ENCODE measurements at places on chromosomes 4 and X. TPM values are rescaled to one million over a fixed set of nuclear protein-coding genes. Genes with fewer than 3 reads are reported as not detected.
A peak's percentile ranks its signal among the peaks of the same experiment; 100 is the strongest.

- no peaks in the 10 kb centered on the region for H3K27me3 ChIP-seq
- no peak overlapping the region for H3K4me3 ChIP-seq
- no peaks in the 10 kb centered on the region for H3K4me1 ChIP-seq
- no peaks in the 10 kb centered on the region for H3K36me3 ChIP-seq
- H3K27ac ChIP-seq: no peak overlapping the region
Observed at GRCh38 chr4:13276357-13276756, 207.8 kb downstream of the RAB28 start.

DNA sequence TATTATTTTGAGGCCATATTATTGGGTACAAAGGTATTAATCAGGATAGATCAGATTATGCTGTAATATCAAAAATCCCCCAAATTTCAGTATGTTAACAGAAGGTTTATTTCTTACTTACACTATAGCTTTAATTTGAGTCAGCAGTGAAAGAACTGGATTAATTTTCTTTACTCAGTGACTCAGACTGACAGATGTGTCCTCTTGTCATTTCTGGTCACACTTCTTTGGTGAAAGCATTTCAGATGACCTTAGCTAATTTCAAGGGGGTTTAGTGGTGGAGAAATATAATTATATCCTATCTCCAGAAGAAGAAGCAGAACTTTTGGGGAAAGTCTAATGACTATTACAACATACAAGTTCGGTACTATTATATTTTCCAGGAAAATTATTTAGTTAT lies 12.4 kb downstream of the DDIT4L start:
- H3K27me3 ChIP-seq: no peaks in the 10 kb centered on the region
- H3K36me3 ChIP-seq: no peaks in the 10 kb centered on the region
- DNase-seq: no peak
- H3K27ac ChIP-seq: no peak overlapping the region

SPANXN1 gene
- total RNA-seq: not detected

GRCh38 chr4:128525387-128525786 lies 237.8 kb upstream of the PGRMC2 start:
- peak overlapping the region; percentile 90 for H3K27ac ChIP-seq
- peaks cover 5% of the 10 kb centered on the region for H3K36me3 ChIP-seq
- H3K4me1 ChIP-seq: peaks cover 96% of the 10 kb centered on the region
- peaks cover 1% of the 10 kb centered on the region for H3K27me3 ChIP-seq

All from HFFc6 (cell line).